ENCODE measurements at places on chromosomes 3 and 15.

- DNase-seq = no peak
Observed at GRCh38 chr3:4985330-4986174, 6.3 kb downstream of the BHLHE40 start.

- no peak for DNase-seq
Observed at GRCh38 chr3:58621086-58621830, 44.1 kb upstream of the FAM107A start.

DNA sequence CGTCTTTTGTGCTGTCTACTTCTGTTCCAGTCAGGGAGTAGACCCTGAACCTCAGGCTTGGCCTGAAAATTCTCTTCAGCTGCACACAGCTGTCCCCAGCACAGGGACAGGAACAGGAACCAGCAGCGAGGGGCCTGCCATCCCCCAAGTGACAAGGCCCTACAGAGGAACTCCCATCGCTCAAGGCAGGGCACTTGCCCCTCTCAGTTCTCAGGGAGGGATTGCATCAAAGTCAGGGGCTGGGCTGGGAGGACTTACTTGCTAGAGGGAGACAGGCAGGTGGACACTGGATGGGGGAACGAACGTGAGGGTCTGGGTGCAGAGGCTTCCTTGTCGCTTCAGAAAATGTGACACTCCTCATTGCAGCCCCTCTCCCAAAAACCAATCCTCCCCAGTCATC, 163.6 kb downstream of the CHSY1 start:
- DNase-seq = no peak

DNA sequence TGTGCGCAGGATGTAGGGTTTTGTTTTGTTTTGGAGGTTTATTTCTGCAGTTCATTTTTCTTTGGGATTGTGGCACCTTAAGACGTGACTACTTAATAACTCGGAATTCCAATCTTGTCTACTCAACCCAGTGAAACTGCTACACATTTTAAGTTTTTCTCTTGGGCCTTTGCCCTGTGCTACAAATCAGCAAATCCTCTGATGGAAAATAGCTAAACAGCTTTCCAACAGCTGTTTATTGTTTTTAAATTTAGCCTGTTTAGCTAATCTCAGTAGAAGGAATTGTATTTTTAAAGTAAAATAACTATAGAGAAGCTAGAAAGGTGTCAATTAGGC, 48.4 kb downstream of the OPA1 start:
- DNase-seq = no peak

- no peak for DNase-seq
Observed at GRCh38 chr3:65636326-65636725, 402.4 kb downstream of the MAGI1 start.

DNA sequence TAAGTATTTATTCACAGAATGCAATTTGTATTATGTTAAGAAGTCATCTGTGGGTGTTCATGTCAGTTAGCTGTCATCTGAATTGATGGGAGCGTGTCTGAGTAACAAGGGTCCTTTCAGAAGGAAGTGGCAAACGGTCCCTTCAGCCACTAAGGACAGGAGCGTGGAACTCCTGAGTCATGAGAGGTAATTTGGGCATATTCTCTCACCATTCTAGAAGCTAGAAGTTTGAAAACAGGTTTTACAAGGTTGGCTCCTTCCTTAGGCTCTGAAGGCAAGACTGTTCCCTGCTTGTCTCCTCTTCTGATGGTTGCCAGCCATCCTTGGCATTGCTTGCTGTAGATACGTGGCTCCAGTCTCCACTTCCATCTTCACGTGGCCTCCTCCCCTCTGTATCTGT, 19.7 kb downstream of the ABHD2 start:
- DNase-seq = no peak

DNA sequence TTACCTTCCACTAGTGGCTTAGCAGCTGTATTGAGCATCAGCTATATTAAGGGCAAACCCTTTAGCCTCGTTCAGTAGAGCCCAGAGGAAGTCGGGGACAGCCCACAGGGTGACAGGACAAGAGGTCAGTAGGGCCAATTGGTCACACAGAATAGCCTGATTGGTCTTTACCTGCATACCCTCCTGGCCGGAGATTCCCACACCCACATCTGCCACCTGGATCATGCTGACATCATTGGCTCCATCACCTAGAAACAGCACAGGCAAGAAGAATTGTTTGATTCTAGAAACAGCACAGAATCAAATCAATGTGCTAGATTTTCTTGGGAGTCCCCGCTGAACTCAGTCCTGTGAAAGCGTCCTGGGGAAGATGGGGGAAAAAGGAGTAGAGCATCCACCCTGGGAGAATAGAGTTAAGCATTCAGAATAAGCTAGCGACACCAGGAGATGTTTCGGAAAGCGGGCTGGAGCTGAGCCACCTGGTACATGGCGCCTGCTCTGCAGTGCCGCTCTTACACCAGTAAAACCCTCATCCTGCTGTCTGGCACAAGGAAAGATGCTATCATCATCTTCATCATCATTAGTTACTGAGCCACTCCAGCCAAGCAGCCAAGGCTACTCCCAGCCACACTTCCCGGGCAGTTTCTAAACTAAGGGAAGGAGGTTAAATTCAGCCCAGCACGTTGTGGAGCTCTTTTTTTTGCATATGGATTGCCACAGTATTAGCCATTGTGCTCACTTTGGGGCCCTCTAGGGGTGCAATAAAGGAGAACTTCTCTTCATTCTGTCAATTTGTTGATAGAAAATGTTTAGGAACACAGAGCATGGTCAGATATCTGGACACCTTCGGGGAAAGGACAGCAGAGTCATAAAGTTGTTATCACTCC, 171.3 kb downstream of the ATP10A start:
- DNase-seq = no peak

DNA sequence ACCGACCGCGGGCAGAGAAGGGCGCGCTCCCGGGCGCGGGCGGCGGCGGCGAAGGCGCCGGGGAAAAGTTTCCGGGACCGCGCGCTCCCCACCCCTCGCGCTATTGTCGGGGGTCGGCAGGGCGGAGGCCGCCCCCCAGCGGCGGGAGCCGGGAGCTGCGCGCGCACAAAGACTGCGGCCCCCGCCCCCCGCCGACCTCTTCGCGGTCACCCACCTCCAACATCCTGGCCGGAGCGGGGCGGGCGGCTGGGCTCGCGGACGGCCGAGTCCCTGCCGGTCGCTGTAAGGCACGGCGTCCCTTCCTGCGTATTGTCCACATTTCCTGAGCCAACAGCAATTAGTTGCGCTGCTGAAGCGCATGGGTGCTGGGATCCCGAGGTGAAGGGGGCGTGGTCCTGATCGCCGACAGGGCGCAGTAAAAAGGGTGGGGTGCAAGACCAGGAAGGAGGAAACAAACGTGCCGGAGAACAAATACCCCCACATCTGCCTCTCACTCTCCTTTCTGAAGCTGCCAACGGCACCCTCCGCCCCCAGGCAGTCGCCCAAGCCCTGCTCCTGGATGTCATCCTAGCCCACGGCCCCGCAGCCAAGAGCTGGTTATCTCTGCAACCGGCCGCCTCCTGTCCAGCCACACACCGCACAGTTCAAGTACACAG, at the start of gene TMEM44:
TMEM44 (minus strand) TSS at position 71 of the 656 bp plus-strand sequence. CDS start 204 bp downstream, outside the sequence.
- DNase-seq = peak; percentile 56

- DNase-seq = no peak
Observed at GRCh38 chr3:78878011-78878410, 889.8 kb downstream of the ROBO1 start.

DNA sequence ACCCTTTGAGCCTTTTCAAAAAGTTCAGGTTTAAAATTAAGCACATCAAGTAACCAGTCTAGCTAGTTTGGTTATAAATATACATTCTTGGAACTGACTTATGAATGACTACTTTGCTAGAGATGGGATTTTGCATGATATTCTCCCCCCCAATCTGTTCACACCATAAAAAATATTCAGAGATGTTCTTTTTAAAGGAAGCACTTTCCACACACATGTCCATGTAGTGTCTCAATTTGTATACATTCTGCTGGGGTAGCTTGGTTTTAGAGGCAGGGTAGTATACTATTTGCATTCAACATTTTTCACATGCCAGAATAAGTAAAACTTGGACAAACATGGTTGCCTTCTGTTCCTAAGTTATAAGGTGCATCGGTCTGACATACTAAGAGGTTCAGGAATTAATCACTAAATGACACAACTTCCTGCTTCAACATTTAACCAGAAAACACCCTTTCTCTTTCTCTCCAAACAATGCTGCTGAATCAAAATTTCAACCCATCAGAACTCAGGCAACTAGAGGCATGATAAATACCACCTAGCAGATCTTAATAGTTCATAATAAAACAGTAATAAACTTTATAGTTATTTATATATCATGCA, 57.0 kb downstream of the SUMF1 start:
- DNase-seq = no peak

GRCh38 chr3:17122758-17123157, 238.0 kb downstream of the PLCL2 start:
- DNase-seq = no peak

Measured in naive B cell (primary cell).